T-helper 2 cell treated with Interferon-gamma antibody and Interleukin-4, amounts not matched to agents 100 ng/mL and 5 ng/mL, for 36 hours (primary cell): ENCODE measurements at places on chromosomes 2 and 18. TPM values are rescaled to one million over a fixed set of nuclear protein-coding genes. Genes with fewer than 3 reads are reported as not detected.

The KCNG2 gene
- total RNA-seq: not detected in 2 replicates

The ELOA2 gene
- total RNA-seq: not detected in 2 replicates

The LIPG gene
- 0.64 TPM in 1 of 2 replicates, not detected in the other for total RNA-seq

The RUFY4 gene
- total RNA-seq: 1.1 and 1.3 TPM in 2 replicates

The ACMSD gene
- total RNA-seq: not detected in 2 replicates

The CYP1B1 gene
- 26.0 and 28.7 TPM in 2 replicates for total RNA-seq

The RGPD6 gene
- 9.6 and 12.0 TPM in 2 replicates for total RNA-seq

The DES gene
- not detected in 2 replicates for total RNA-seq

The DNAJC5G gene
- not detected in 2 replicates for total RNA-seq

The NYAP2 gene
- not detected in 2 replicates for total RNA-seq

The SCN9A gene
- 1.9 and 2.7 TPM in 2 replicates for total RNA-seq

The AKAIN1 gene
- not detected in 2 replicates for total RNA-seq

The EVX2 gene
- not detected in 2 replicates for total RNA-seq

The C2orf72 gene
- total RNA-seq: 0.07 TPM in 1 of 2 replicates, not detected in the other

The DRC1 gene
- total RNA-seq: not detected in 2 replicates

The SH3BP4 gene
- total RNA-seq: not detected in 2 replicates

The SCN7A gene
- not detected in 2 replicates for total RNA-seq

The CD207 gene
- not detected in 2 replicates for total RNA-seq

The MOGAT1 gene
- total RNA-seq: not detected in 2 replicates

The CEP68 gene
- 7.0 and 7.4 TPM in 2 replicates for total RNA-seq

The C2orf92 gene
- 10.0 and 10.4 TPM in 2 replicates for total RNA-seq

The RAB27B gene
- total RNA-seq: 3.4 TPM in 2 replicates

The BBS5 gene
- 1.5 and 1.8 TPM in 2 replicates for total RNA-seq

The GKN1 gene
- not detected in 2 replicates for total RNA-seq

The EIF5B gene
- total RNA-seq: 56.2 and 58.1 TPM in 2 replicates

The SLC9A2 gene
- 0.07 TPM in 1 of 2 replicates, not detected in the other for total RNA-seq

The ITGA6 gene
- 2.6 and 3.8 TPM in 2 replicates for total RNA-seq

The FAM161A gene
- total RNA-seq: 3.5 and 3.7 TPM in 2 replicates

The FEV gene
- total RNA-seq: not detected in 2 replicates

The SPDYA gene
- 1.3 and 2.0 TPM in 2 replicates for total RNA-seq

The CXCR1 gene
- 1.6 and 2.0 TPM in 2 replicates for total RNA-seq

The CNRIP1 gene
- total RNA-seq: not detected in 2 replicates

The IL1RL1 gene
- total RNA-seq: 2.4 and 3.0 TPM in 2 replicates
